ENCODE measurements at places on chromosomes 7 and 10. TPM values are rescaled to one million over a fixed set of nuclear protein-coding genes. Genes with fewer than 3 reads are reported as not detected.

The AUTS2 gene
- total RNA-seq, result 27.0 TPM

The MOGAT3 gene
- not detected for total RNA-seq

The GIMAP6 gene
- 135 TPM for total RNA-seq

The NACAD gene
- total RNA-seq, result 3.2 TPM

The OR2A7 gene
- total RNA-seq, result 4.5 TPM

The SH2B2 gene
- 8.2 TPM for total RNA-seq

The OPALIN gene
- total RNA-seq, result not detected

The TUBAL3 gene
- total RNA-seq, result not detected

The AS3MT gene
- 1.3 TPM for total RNA-seq

The EBLN1 gene
- total RNA-seq, result not detected

The VPS26A gene
- total RNA-seq, result 35.5 TPM

The CACUL1 gene
- total RNA-seq, result 38.4 TPM

The GRM8 gene
- total RNA-seq, result not detected

The EEPD1 gene
- 20.5 TPM for total RNA-seq

The VWDE gene
- total RNA-seq, result 0.25 TPM

The WDR11 gene
- 43.3 TPM for total RNA-seq

The SFXN2 gene
- total RNA-seq, result 7.9 TPM

The RPEL1 gene
- total RNA-seq, result not detected

The TMEM229A gene
- total RNA-seq, result not detected

The ANKRD2 gene
- total RNA-seq, result not detected

The SLIT1 gene
- total RNA-seq, result 0.25 TPM

The OR6B1 gene
- total RNA-seq, result not detected

The DNAJC12 gene
- 3.3 TPM for total RNA-seq

The ICA1 gene
- 61.8 TPM for total RNA-seq

The WNT2 gene
- 0.63 TPM for total RNA-seq

The CALCR gene
- total RNA-seq, result 0.24 TPM
